ENCODE measurements at places on chromosomes 11 and 22. TPM values are rescaled to one million over a fixed set of nuclear protein-coding genes. Genes with fewer than 3 reads are reported as not detected.
A peak's percentile ranks its signal among the peaks of the same experiment; 100 is the strongest.

ENTHD1 gene
- not detected for polyA plus RNA-seq

DNA sequence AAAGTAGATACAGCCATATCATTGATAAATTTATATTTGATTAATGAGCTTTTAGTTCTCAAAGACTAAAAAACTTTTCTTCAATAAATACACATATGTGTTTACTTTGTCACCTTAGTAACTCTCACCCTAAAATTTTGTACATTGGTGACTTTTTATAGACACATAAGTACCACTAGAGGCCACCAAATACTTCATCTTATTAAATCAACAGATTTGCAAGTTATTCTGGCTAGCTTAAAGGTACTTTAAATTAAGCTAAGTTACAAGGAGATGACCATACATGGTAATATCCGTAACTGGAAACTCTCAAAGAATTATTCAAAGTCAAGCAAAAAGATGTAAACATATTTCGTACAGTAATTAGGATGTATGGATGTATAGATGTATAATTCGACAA, 112.2 kb downstream of the SBF2 start:
- DNase-seq, result peak; percentile 53

DNA sequence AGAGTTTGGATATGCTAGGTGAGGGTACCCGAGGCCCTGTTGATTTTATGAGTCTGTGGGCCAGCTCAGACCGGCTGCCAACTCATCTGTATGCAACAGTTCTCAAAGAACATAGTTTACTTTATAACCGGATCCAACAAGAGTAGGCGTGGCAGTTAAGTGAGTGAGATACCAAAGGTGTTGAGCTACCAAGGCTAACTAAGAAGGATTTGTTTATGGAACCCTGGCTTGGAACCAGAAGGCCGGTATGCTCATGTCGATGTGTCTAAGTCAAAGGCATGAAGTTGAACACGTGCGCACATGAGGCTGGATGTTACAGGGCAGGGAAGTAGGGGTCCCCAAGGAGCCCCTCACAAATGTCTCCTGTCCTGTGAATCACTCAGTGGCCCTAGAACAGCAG, at the start of gene KCNJ1:
Gene KCNJ1 (minus strand): TSS at position 20 of the 400 bp plus-strand sequence. CDS start 27,053 bp downstream, outside the sequence.
- DNase-seq, result no peak

DNA sequence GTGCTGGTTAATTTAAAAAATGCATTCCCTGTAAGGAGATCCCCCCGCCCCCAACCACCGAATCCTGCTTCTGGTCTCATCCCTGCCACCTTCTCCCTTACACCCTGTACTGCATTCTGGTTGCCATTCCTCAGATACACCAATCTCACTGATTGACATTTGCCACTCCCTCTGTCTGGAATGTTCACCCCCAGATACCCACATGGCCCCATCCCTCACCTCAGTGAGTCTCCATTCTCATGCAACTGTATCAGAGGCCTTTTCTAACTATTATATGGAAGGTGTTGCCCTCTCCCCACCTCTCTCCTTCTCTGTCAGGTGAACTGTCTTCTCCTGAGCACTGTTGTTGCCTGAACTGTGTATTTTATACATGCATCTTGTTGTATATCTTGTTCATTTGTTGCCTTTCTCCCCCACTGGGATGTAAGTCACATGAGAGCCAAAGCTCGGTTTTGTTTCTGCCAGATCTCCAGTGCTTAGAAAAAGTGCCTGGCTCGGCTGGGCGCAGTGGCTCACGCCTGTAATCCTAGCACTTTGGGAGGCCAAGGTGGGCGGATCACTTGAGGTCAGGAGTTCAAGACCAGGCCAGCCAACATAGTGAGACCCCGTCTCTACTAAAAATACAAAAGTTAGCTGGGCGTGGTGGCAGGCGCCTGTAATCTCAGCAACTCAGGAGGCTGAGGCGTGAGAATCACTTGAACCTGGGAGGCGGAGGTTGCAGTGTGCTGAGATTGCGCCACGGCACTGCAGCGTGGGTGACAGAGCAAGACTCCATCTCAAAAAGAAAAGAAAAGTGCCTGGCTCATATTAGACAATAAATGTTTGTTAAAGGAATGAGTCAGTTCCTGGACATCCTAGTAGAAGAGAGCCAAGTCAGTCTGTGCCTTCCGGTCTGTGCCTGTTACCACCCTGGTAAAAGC, 61.0 kb downstream of the TNRC6B start:
- DNase-seq, result peak; percentile 45

DNA sequence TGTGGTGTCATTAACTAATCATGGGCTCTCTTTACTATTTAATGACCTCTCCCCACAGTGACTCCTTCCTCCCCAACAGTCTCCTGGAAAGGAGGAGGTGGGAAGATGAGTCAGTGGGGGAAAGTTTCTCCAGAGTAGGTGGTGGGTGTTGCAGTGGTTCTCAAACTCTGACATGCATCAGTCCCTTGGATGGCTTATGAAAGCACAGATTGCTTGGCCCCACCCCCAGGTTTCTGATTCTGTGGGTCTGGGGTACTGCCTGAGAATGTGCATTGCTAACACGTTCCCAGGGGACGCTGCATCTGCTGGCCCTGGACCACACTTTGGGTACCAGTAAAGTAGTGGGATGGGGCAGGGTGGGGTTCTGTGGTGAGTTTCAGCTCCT, 9.8 kb downstream of the CD82 start:
- peak; percentile 80 for DNase-seq

DNA sequence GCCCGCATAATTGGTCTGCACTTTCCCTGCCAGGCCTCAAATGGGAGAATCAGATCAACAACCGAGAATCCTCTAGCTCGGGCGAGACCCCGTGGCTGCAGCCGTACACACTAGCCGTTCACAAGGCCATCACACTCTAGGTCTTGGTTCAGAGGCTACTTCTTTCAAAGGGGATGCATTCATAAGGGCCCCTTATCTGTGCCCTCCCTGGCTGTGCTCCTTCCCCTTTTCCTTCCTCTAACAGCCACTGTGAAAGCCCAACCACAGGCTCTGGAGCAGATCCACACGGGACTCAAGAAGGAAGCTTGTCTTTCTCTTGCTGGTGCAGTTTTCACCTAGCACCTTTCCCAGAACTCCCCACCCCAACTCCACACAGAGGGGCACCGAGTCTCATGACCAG, 24.5 kb downstream of the SMIM38 start:
- no peak for DNase-seq

- peak; percentile 56 for DNase-seq
These were observed 29.9 kb downstream of the ARVCF start for GRCh38 chr22:19986410-19987341.
